Activated T-cell treated with anti-CD3 and anti-CD28 coated beads, Interleukin-2, amount 50 U/mL, for 4 hours (primary cell): ENCODE measurements at places on chromosomes 4 and X. TPM values are rescaled to one million over a fixed set of nuclear protein-coding genes. Genes with fewer than 3 reads are reported as not detected.

The ADH1A gene
- not detected for total RNA-seq

The H2BW2 gene
- total RNA-seq, result not detected

The IL2 gene
- 1,317 TPM for total RNA-seq

The ZNF674 gene
- 0.53 TPM for total RNA-seq

The TMPRSS11B gene
- total RNA-seq, result not detected

The EGFL6 gene
- total RNA-seq, result 0.24 TPM

The GPR82 gene
- 0.27 TPM for total RNA-seq

The NMU gene
- total RNA-seq, result 0.50 TPM

The SPP1 gene
- 0.63 TPM for total RNA-seq

The NHSL2 gene
- total RNA-seq, result 0.30 TPM

The CYBB gene
- 1.2 TPM for total RNA-seq

The MAGEA9 gene
- not detected for total RNA-seq

The PNMA6A gene
- 1.1 TPM for total RNA-seq

The KIF4A gene
- total RNA-seq, result 2.0 TPM

The SMIM31 gene
- not detected for total RNA-seq

DNA sequence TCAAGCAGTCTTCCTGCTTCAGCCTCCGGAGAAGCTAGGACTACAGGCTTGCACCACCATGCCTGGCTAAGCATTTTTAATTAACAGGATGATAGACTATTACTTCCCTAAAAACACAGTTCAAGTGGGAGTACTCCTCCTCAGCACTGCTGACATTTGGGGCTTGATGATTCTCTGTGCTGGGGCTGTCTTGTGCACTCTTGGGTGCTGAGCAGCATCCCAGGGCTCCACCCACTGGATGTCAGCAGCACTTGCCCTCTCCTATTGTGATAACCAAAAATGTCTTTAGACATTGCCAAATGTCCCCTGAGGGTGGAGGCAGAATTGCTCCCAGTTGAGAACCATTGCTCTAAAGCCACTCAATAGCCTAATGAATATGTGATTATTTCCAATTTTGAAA lies 60.4 kb downstream of the CLCN4 start:
- no peak for DNase-seq

GRCh38 chr4:140427919-140428471 lies 547 bp upstream of the CLGN start:
- no peak for DNase-seq

GRCh38 chr4:99875071-99875470 lies 19.2 kb downstream of the LAMTOR3 start:
- DNase-seq, result no peak

GRCh38 chrX:12868747-12869146 lies 1.9 kb downstream of the TLR7 start:
- no peak for DNase-seq

GRCh38 chr4:123520325-123520724 lies 123.7 kb downstream of the SPRY1 start:
- no peak for DNase-seq

GRCh38 chrX:85084770-85085393 lies 81.2 kb downstream of the APOOL start:
- DNase-seq, result peak; percentile 14

DNA sequence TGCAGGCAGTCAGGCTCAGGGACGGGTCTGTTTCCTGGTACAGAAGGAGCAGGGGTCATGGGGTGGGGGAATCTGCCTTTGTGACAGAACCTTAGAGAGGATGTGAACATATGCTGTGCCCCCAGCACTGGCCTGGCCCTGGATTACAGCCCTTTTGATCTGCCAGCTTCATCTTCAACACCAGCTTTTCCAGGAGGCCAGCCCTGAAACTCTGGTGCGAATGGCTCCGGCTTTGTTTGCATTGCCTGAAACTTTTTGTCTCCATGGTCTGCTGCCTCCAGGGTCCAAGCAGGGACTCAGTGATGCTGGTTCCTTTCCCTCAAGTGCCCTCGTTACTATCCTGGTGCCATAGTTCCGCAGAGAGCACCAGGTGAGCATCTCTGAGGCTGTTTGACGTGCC lies 2.1 kb downstream of the CNGA2 start:
- DNase-seq, result no peak

DNA sequence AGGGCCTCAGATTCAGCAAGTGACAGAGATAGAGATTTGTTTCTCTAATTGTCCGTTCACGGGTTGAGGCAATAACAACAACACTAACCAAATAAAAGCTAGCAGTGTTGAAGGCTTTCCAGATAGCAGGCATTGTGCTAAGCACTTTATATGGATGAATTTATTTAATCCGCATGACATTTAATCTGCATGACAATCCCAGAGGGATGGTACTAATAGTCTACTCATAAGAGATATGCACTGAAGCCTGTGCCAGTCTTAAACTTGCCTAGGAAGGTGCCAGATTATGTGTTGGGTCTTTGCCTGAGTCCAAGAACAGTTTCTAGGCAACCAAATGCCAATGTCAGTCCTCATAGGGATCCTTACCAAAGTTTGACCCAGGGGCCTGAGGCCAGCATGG lies 37.7 kb upstream of the FAT1 start:
- no peak for DNase-seq

GRCh38 chr4:119026662-119027444 lies 108.8 kb upstream of the MYOZ2 start:
- DNase-seq, result no peak

- no peak for DNase-seq
These were observed 403.8 kb upstream of the FAT1 start for GRCh38 chr4:187127456-187127855.

- no peak for DNase-seq
These were observed 98.7 kb downstream of the GLUD2 start for GRCh38 chrX:121146059-121146628.

DNA sequence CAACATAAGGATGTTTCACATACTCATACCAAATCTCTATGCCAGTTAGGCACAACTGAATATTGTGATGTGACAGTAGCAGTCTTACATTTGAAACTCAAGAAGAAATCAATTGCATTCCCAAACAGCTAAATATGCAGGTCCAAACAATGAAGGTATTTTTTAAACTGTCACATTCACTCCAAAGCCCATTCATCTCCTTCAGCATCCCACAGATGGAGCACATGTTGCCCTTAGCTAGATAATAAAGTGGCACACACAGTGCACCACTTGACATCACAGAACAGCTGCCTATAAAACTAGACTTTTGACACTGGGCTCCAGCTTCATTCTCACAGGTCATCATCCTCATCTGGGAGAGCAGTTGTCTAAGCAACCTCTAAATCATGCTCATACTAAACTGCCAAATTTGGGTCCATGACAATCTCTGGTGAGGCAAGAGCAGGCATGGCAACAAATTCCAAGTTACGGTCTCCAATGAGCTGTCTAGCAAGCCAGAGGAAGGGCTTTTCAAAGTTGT lies 26.2 kb upstream of the ARHGEF6 start:
- DNase-seq, result no peak

DNA sequence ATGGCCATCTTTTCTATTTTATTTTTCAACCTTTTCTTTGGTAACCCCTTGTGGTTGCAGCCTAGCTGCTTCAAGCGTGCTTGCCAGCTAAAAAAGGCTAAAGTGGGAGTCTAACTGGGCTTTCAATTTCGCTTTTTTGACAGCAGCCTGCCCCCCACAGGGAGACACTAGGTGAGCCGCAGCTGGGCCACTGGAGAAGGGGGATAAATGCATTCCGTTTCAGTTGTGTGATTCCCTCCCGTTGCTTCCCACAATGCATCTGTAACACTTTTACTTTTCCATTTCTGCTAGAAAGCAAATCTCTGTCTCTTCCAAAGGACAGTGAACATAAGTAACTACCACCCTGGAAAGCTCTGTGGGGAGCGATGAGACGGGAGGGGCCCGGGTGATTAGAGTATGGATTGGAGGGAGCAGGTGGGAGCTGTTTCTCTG lies 86.3 kb upstream of the RAPGEF2 start:
- no peak for DNase-seq

- DNase-seq, result no peak
These were observed 53.9 kb downstream of the LRP2BP start for GRCh38 chr4:185341841-185342240.

GRCh38 chr4:139596034-139596683 lies 40.1 kb upstream of the SETD7 start:
- no peak for DNase-seq

- no peak for DNase-seq
These were observed 50.5 kb upstream of the NDST3 start for GRCh38 chr4:117983541-117984365.

GRCh38 chr4:147901916-147902315 lies 170.0 kb downstream of the ARHGAP10 start:
- DNase-seq, result no peak

DNA sequence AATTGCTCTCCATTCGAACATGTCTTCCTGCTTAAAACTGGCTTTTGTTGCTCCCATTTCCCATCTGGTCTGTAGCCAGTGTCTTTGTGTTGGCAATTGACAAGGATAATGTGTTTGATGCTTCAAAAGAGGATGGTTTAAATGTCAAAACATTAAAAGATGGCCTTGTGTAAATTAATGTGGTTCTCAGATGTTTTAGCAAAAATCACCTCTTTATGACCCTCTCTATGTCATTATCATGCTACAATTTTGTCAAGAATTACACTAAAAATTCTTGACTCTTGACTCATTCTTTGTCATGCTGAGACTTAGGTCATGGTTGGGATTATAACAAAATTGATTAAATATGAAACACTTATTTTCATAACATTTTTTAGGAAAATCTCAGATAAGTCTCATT lies 47.4 kb downstream of the TMEM131L start:
- DNase-seq, result no peak

DNA sequence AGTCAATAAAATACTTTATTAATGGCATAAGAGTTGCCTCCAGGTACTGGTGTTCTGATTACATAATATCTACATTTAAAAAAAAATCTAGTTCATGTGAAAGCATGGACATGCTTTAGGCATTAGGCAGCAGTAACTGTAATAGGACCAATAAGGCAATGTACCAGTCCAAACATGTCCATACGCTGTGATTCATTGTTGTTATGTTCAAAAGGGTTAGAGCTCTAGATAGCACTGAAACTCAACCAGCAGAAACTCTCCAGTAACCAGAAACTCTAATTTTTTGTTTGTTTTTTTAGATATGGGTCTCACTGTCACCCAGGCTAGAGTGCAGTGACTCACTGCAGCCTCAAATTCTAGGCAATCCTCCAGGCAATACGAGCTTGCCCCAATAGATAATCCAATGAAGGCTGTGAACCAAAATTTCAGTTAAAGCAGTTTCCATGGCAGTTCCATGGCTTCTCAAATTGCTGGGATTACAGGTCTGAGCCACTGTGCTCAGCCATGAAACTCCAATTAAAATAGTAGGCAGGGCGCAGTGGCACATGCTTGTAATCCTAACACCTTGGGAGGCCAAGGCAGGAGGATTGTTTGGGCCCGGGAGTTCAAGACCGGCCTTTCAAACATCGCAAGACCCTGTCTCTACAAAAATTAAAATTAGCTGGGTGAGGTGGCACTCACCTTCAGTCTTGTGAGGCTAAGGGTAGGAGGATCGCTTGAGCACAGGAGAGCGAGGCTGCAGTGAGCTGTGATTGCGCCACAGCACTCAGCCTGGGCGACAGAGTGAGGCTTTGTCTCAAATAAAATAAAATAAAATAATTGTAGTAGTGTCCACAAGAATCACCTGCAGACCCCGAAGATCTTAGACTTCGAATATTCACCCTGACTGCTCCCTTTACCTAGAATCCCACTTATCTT lies 36.3 kb downstream of the MGARP start:
- no peak for DNase-seq

DNA sequence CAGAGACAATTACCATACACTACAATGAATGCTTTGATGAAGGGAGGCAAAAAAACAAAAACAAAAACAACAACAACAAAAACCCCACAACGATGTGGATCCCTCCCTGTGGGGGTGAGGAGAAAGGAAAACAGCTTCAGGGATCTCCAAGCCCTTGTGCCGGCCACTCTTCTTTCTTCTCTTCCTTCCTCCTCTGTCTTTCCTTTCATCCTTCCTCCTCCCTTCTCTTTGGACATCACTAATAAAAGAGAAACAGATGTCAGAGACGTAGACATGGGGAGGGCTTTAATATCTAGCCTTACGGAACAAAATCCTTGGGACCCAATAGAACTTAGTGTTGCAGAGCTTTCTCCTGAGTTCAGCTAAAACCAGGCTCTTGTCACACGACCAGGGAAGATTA lies 18.8 kb upstream of the STX18 start:
- DNase-seq, result no peak

GRCh38 chrX:139724626-139725025 lies 16.7 kb upstream of the MCF2 start:
- DNase-seq, result no peak

DNA sequence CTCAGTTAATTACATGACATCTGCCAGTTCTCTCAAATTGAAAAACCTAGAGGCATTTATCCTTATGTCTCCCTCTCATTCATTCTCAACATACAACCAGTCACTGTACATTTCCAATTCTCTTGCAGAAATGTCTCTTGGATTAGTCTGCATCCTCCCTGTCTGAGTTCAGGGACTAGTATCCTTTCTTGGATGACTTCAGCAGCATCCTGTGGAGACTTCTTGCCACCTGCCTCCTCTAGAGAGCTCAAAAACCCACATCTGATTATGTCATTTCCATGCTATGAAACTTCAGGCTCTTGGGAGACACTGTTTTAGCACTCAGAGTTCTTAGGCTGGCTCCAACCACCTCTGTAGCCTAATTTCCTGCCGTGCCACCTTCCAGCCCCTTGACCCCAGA lies 515.1 kb upstream of the DIPK2B start:
- DNase-seq, result no peak

- no peak for DNase-seq
These were observed 121.7 kb upstream of the DIPK2B start for GRCh38 chrX:45322382-45322781.

DNA sequence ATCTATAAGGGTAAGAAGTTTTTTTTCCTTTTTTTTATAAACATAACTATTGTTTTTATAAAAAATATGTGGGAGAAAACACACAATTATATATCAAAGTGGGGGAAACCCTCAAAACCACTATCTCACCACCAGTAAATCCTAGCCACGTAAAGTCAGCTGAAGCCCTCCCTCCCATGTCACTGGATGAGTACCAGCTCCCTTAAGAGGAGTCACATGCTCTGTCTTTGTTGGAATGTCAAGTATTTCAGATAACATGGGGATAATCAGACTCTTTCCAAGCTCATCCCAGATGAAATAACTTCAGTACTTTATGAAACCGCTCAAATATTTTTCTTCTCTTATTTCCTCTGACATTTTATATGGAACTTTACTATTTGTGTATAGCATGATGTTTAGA lies 2.4 kb downstream of the MYOZ2 start:
- no peak for DNase-seq

- no peak for DNase-seq
These were observed 54.6 kb downstream of the ARAP2 start for GRCh38 chr4:36189511-36190226.
